Activated CD4-positive, alpha-beta T cell treated with anti-CD3 and anti-CD28 coated beads for 4 hours (primary cell): ENCODE measurements at places on chromosomes 13 and 19.
A peak's percentile ranks its signal among the peaks of the same experiment; 100 is the strongest.

GRCh38 chr13:100203696-100204367, 114.9 kb downstream of the PCCA start:
- no peak for DNase-seq

GRCh38 chr13:33015241-33015668, 968 bp upstream of the KL start:
- DNase-seq = no peak

GRCh38 chr19:33214596-33214995, 11.1 kb downstream of the SLC7A10 start:
- no peak for DNase-seq

GRCh38 chr13:50713523-50714248, 129.8 kb downstream of the DLEU7 start:
- no peak for DNase-seq

DNA sequence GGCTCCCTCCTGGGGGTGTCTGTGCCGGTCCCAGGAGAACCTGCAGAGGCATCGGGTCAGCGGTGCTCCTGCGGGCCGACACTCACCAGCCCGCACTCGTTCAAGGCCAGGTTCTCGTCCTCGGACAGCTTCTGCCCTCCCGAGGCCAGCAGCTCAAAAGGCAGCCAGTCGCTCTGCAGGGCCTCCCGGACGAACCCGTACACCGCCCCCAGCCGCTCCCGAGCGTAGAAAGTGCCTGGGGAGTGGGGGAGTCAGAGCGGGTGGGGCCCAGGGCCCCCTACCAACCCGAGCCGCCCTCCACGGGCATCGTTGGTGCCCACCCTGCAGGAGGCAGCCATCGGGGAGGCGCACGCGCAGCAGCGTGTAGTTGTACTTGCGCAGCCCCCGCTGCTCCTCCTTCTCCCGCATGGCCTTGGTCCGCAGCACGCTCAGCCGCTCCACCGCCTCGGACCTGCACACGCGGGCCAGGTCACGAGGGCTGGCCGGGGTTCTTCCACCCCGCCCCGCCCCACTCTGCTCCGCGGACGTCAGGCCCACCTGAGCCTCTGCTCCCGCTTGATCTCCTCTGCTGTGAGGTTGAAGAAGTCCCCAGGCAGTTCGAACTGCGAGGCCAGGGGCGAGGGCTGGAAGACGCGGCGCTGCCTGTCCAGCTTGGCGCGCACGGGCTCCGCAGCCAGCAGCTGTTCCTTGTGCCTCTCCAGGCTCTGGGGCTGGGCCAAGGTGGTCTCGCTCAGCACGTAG, 11.5 kb downstream of the UBXN6 start:
- DNase-seq = no peak

- no peak for DNase-seq
Measured at GRCh38 chr13:26718872-26719271, 41.7 kb downstream of the GPR12 start.

GRCh38 chr19:33458171-33458633, 63.4 kb downstream of the PEPD start:
- no peak for DNase-seq

GRCh38 chr13:24181991-24182702, 21.6 kb downstream of the SPATA13 start:
- DNase-seq = no peak

DNA sequence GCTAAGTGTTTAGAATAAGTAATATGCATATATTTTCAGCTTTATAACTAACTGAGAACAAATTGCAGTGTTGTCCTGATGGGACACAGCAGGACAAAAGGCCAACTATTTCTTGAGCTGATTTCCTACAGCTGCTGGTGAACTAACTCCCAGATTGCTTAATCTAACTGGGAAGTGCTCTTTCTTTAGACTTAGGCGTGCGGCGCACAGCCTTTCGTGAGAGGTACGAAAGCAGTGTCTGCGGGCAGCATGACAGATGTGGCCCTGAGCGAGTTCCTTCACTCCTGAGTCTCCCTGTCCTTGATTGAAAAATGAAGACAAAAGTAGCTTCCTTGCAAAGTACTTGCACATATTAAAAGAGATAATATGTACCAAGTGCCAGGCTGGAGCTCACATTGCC, 47.3 kb upstream of the NPAS1 start:
- no peak for DNase-seq

DNA sequence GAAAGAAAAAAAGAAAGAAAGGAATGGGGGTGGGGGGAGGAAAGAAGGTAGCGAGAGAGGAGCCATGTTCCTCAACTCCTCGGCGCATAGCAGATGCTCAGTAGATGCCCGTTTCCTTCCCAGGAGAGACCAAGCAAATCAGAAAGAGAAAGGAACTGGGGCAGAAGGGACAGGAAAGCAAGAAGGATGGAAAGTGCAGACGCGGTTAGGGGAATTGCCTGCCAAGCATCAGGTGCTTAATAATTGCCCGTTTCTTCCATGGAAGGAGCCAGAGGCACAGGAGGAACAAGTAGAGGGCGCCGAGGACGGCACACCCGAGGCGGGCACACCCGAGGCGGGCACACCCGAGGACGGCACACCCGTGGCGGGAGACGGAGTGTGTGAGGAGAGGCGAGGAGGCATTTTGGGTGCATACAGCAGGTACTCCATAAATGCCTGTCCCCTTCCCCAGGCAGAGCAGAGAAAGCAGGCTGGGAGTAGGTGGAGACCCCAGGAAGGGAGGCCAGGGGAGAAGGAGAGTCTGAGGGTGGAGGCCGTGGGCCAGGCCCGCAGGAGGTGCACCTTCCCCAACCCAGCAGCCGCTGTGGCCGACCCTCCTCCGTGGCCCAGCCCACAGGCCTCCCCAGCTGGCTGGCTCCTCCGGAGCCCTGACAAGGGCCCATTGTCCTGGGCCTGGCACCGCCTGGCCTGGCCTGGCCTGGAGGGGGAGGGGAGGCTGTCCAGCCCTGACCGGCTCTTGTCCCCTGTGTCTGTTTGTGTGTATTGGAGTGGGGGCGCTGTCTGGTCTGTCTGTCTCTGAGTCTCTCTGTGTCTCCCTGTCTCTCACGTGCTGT, 14.6 kb downstream of the JOSD2 start:
- no peak for DNase-seq

DNA sequence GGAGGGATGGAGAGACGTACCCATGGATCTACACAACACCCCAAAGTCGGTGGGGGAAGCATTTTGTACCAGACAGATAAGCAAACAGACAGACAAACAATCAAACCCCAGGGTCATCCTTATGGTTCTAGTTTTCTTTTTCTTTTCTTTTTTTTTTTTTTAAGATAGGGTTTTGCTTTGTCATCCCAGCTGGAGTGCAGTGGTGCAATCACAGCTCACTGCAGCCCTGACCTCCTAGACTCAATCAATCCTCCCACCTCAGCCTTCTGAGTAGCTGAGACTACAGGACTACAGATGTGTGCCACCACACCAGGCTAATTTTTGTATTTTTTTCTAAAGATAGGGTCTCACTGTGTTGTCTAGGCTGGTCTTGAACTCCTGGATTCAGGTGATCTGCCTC, 17.9 kb upstream of the FBL start:
- DNase-seq = no peak

- DNase-seq = no peak
Measured at GRCh38 chr13:40540328-40541044, 126.0 kb downstream of the FOXO1 start.

GRCh38 chr13:112799394-112799793, 109.6 kb downstream of the ATP11A start:
- no peak for DNase-seq

- DNase-seq = no peak
Measured at GRCh38 chr13:113731192-113732175, 27.5 kb upstream of the TMEM255B start.

- DNase-seq = no peak
Measured at GRCh38 chr13:67645874-67646467, 415.8 kb upstream of the PCDH9 start.

GRCh38 chr19:45952686-45953505, 20.8 kb downstream of the NOVA2 start:
- peak; percentile 30 for DNase-seq

- no peak for DNase-seq
Measured at GRCh38 chr13:34411177-34411576, 530.9 kb upstream of the NBEA start.

GRCh38 chr13:45792827-45793303, 58.7 kb downstream of the SIAH3 start:
- no peak for DNase-seq

DNA sequence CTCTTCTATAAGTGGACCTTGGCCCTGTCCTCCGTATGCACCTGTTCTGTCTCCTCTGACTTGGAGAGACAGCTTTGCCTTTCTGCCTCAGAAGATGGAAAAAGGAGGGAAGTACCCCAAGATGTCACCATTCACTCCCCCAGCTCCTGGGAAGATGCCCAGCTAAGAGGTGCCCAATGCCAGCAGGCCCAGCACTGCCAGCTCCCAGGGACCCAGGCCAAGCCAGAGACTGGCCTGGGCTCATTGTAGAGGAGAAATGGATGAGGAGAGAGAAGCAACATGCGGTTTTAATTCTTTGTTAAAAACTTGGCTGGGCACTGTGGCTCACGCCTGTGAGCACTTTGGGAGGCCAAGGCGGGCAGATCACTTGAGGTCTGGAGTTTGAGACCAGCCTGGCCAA, 111.5 kb upstream of the ZNF507 start:
- DNase-seq = no peak

DNA sequence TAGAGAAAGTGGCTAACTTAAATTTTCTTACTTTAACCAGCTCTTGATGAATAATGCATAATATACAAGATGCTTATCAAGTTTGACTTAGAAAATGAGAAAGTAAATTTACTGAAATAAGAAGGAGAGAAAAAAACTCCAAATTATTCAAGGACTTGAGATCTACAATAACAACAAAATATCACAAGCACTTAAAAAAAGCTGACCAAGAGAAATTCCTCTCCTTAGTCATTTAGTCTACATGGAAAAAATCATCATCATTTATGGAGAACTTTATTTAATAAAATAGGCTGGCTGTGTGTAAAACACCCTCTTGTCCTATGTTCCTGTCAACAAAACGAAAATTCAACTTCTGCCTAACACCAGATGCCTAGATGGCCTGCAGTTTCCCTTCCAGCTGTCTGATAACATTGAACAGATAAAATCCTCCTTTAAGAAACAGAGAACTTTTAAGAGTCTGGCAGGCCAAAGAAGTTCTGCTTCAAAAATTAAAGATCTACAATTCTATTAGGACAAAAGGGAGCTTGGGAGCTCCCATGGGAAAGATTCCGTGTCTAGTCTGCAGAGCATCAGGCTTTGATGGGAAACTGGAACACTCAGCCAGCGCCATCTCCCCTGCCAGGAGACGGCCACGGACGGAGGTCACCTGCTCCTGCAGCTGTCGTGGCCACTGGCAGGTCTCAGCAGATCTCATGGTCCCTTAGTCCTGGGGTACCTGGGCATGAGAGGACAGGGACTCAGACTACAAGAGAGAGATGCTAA, 37.9 kb upstream of the ATP11A start:
- DNase-seq = no peak

GRCh38 chr13:81916461-81916860, 1575.5 kb upstream of the SPRY2 start:
- no peak for DNase-seq

- DNase-seq = no peak
Measured at GRCh38 chr19:2166741-2167738, 3.3 kb downstream of the DOT1L start.

- DNase-seq = no peak
Measured at GRCh38 chr13:24096659-24097058, 63.9 kb upstream of the SPATA13 start.

- no peak for DNase-seq
Measured at GRCh38 chr13:71632206-71632605, 234.8 kb downstream of the DACH1 start.

- DNase-seq = no peak
Measured at GRCh38 chr19:3944018-3944721, 11.3 kb downstream of the NMRK2 start.

DNA sequence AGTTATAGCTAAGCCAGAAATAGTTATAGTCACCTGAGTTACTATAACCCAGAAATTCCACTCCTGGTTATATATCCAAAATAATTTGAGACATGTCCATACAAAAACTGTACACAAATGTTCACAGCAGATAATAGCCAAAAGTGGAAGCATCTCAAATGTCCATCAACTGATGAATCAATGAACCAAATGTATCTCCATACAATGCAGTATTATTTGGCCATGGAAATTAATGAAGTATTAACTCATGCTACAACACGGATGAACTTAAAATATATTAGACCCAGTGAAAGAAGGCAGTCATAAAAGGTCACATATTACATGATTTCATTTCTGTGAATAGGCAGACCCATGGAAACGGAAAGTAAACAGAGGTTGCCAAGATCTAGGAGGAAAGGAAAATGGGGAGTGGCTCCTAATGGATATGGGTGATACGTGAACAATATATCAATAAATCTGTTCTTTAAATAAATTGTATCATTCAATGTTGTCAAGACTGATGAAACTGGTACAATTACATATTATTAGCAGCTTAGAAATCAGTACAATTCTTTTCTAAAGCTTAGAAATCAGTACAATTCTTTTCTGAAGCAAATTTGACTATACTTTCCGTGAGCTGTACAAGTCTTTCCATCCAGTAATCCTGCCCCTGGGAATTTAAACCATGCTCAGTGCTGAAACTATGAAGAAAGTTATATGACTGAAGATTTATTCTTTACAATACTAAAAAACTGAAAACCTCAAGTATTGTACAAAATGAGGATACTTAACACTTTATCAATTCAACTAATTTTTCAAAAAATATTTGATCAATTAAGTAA, 47.0 kb upstream of the DIAPH3 start:
- DNase-seq = no peak

GRCh38 chr19:29315556-29316190, 102.7 kb upstream of the UQCRFS1 start:
- DNase-seq = no peak
